NCI-H1436 (cell line): ENCODE measurements at places on chromosomes 11 and 22.
A peak's percentile ranks its signal among the peaks of the same experiment; 100 is the strongest.

GRCh38 chr11:9858822-9859221 is 194.9 kb downstream of the SWAP70 start:
- no peak for DNase-seq

GRCh38 chr22:30890686-30891442 is 77.7 kb downstream of the MORC2 start:
- DNase-seq, result no peak

- DNase-seq, result no peak
These were observed 40.4 kb downstream of the BCR start for GRCh38 chr22:23220485-23221350.

- DNase-seq, result no peak
These were observed 65.4 kb upstream of the NTM start for GRCh38 chr11:131305005-131305404.

GRCh38 chr11:119377112-119377901 is 4.2 kb downstream of the USP2 start:
- DNase-seq, result no peak

DNA sequence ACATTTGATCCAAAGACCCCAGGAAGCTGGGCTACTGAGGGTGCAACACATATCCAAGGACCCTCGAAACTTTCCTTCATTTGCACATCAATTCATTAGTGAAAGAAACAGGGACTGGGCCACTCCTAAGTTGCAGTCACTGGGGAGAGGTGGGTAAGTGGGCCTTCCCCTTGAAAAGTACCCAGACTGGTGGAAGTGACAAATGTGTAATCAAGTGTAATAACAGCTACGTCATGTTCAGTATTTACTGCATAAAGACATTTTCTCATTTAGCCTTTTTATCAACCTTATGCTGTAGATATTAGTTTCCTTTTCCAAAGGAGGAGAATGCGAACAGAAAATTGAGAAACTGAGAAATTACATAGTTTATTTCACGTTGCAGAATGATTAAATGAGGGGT is 101.9 kb upstream of the OLFML1 start:
- DNase-seq, result no peak

DNA sequence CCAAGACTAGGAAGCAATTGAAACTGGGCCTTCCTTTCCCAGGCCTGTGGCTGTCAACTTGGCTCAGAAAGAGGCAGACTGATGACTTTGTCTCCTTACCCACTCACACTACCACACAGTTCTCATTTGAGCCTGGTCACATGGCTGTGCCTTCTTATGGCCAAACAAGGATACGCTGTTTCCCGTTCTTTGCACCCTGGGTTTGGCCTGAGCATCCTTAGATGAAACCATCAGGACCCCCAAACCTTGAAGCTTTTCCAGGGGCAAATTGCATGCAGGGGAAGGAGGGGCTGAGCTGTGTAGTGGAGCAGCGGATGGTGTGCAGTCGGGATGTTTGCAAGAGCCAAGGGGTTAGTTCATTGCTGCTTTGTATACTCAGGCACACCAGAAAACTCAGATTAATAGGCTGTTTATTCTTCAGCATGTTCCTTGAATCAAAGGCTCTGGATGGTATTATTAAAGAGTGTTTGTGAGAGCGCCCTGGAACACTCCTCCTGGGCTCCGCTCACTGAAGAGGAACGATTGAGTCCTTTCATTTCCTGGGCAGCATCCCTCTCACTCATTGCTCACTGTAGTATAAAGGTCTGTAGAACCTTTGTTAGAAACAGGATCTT is 69.8 kb downstream of the ARFGAP2 start:
- peak; percentile 24 for DNase-seq

- DNase-seq, result no peak
These were observed 67.2 kb downstream of the CECR2 start for GRCh38 chr22:17436382-17436980.

DNA sequence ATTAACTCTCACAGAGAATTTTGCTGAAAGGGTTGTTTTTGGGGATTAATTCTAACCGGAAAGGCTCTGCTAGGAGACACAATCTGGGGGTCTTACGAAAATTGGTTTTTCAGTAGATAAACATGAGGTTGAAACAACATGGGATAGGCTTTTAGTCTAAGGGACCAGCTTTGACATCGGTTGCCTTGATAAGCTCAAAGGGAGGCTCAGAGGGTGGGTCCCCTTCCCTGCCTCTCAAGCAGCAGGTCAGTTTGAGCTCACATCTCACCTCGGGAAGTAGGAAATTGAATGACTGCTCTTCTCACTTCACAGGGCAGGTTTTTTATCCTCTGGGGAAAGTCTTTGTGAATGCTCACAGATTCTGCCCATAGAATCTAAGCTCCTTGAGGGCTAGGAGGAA is 70.2 kb upstream of the KIRREL3 start:
- DNase-seq, result no peak

DNA sequence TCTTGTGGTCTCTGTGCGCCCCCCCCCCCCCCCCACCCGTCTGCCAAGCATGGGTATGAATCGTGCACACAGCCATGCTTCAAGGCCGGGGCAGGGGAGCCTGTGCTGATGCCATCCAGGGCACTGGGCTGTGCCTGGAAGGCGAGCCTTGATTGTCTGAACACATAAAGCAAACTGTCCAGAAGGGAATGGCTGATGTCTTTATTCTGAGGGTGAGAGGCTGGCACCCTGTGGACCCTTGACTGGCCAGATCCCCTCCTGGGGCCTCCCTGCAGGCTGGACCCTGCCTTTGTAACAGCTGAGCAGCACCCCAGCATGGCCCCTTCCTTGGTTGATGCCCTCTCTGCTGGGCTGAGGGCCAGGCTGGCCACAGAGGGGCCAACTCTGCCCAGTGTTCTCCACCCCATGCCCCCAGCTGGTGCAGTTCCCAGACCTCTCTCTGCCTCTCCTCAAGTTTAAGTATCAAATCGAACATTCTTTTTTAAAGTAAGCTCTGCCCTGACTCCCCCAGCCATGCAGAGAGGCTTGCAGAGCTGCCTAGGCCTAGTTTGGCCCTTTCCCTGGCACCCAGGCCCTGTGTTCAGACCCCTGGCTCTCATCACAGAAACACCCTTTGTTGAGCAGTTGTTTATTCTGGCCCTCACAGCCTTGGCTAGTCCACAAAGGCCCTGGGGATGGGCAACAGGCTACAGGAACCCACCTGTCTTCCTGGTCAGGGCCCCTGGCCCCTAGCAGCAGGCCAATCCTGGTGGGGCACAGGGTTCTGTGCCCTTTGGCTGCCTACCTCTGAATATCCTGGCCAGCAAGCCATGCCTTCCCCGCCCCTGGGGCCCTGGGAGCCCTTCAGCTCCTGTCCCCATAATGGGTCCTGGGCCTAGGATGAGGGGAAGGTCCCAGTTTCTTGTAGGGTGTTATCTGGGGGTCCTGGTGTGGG is 3.9 kb upstream of the RANBP1 start:
- no peak for DNase-seq

DNA sequence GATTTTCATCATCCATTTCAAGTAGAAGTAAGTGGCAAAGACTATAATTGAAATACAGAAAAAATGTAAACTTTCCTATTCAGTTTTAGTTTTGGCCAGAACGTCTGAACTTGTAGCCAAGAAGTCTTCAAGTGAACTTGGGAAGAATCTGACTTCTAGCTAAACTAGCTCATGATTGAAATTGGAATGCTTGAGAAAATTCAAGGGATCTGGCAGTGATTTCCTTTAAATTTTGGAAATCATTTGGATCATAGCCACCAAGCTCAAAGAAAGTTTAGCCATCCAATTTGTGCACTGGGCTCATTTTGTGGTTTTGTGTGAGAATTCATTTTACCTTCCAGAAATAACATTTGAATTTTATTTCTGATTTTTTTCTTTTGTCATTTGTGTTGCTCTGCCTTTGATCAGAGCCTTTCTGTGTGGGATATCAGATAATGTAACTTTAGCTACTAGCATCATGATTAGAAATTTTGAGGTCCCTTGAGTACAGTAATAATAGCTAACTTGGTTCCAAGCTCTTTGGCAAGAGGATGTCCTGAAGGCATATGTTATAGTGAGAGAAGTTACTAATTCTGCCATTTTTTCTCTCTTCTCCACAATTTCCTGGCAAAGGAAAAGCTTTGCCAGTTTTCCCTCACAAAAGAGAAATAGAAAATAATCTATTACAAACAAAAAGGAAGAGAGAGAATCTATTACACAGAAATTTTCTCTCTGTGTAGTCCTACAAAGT is 2123.7 kb upstream of the RAG2 start:
- DNase-seq, result no peak

DNA sequence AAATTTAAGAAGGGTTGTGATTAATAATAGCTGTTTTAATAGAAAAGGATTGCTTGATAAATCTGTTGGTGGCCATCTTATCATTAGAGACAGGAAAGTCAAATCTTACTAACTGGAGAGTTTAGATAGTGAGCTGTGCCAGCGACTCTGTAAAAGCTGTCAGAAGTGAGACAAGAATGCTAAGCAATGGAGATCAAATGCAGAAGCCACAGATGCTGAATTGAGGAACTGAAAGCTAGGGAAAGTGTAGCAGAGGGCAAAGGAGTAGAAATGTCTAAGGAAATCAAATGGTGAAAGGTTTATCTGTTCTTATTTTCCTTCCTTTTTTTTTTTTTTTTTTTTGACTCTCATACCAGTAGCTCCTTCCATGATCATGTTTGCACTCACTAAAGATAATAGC is 13.7 kb downstream of the MS4A13 start:
- no peak for DNase-seq

GRCh38 chr11:33685082-33685481 is 15.5 kb downstream of the C11orf91 start:
- DNase-seq, result no peak
